ENCODE measurements at places on chromosomes 7 and 10.

GRCh38 chr10:35559416-35559815, 45.7 kb upstream of the GJD4 start:
- no peak for DNase-seq

DNA sequence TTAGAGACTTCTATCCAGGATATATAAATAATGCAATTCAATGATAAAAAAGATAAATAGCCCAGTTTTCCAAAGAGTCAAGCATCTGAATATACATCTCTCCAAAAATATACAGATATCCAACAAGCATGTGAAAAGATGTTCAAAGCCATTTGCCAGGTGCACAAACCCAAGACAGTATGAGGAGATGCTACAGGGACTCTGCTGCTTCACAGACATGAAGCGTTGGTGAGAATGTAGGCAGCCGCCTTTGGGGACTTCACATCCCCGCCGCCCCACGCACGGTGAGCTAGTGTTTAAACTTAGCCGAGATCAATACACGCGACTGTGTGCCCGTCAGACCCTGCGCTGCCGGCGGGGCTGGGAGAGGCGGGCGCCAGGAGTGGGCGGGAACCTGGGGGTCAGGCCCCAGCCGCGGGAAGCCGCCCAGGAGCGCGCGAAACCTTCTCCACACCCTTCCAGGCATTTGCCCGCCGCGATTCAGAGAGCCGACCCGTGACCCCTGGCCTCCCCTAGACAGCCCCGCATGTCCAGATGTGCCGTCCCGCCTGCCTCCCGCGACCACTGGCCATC, 927 bp upstream of the ALOX5 start:
- no peak for DNase-seq

GRCh38 chr7:18708204-18708603, 212.7 kb downstream of the HDAC9 start:
- no peak for DNase-seq

DNA sequence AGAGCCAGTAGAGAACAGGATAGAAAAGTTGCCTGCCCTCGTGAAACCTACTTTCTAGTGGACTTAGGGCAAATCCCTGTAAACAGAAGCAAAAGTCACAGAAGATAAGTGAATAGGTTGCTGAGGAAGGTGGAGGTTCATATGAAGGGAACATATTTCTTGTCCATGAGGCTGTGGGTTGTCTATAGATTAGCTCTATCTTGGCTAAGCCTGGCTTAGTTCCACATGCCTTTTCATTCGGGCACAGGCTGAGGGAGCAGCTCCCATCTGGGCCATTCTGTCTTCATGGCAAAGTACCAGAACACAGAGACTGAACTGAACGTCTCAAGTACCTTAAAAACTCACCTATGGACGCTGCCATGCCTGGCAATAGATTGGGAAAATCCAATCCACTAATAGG, 45.3 kb downstream of the BZW2 start:
- no peak for DNase-seq

DNA sequence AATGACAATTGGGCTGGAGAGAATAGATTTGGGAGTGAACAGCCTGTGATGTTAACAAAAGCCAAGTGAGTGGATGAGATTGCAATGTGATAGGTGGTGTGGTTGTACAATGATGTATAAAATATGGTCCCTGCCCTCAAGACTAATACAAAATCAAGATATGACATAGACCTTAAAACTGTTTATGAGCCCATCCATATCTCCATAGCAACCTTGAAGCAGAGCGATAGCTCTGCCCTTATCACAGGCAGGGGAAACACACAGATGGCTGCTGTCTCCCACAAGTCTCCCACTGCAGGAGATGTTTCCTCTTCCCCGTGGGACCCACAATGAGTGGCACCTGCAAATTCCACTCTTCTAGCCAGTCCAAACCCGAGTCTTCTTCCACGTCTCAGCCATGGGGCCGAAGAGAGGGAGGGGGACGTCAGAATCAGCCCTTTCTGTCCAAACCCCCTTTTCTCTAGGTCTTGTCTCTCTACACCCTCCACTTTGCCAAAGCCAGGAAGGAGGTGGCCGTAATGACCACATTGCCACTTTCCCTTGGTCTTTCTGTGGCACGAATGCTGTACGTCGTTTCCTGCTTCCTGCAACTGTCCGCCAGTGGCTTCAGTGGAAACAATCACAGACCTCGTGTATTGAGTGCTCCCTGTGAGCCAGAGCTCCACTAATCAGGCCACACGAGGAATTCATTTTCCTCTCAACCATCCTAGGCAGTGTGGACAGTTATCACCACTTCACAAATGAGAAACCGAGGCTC, 7.5 kb upstream of the TBXAS1 start:
- no peak for DNase-seq

- peak; percentile 89 for DNase-seq
These were observed 93.9 kb downstream of the ATXN7L1 start for GRCh38 chr7:105782391-105783042.

DNA sequence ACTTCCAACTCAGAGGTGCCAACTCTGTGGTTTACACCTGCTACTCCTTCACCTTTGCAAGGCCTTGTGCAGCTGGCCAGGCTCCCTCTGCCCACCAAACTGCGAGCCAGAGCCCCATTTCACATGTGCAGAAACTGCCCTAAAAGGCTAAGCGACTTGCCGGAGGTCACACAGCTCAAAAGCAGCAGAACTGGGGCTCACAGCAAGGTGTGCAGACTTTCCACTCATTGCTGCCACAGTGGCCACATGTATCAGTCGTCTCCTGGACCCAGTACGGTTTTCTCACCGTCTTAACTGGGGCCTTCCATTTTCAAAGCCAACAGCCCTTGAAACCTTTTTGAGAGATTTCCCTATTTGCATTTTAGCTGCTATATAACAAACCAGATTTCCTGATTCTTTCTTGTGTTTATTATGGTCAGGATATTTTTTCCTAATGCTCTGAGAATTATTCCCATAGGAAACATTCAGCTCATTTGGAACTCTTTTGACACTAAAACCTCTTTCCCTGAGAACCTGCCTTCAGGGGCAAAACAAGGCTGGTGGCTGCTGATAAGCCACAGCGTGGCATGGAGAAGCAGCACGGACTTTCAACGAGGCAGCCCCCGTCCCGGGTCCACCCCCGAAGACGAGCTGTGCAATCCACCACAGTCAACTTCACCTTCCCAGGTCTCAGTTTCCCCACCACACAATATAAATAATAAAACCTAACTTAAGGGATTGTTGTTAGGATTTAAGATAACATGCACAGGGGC, 29.9 kb downstream of the SORBS1 start:
- no peak for DNase-seq

DNA sequence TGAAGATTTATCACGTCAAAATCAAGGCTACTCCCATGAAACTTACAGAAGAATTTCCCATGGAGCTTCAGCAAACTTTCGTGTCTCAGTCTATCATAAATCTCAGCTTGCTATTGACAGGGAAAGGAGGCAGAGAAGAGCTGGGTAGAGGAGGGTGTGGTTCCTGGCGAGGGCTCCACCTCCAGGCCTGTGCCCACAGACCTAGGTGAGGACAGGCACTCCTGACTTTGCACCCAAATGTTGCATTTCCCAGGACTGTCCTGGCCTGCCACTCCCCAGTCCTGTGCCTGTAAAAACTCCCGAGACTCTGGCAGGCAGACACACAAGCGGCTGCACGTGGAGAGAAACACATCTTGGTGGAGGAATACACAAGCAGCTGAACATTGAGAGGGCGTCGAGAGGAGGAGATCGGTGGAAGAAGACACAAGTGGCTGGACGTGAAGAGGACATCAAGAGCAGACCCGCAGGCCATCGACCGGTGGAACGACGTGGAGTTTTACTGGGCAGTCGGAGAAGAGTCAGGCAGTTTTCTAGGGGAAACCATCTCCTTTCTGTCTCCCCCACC, 145.1 kb downstream of the CTNNA3 start:
- DNase-seq: no peak

DNA sequence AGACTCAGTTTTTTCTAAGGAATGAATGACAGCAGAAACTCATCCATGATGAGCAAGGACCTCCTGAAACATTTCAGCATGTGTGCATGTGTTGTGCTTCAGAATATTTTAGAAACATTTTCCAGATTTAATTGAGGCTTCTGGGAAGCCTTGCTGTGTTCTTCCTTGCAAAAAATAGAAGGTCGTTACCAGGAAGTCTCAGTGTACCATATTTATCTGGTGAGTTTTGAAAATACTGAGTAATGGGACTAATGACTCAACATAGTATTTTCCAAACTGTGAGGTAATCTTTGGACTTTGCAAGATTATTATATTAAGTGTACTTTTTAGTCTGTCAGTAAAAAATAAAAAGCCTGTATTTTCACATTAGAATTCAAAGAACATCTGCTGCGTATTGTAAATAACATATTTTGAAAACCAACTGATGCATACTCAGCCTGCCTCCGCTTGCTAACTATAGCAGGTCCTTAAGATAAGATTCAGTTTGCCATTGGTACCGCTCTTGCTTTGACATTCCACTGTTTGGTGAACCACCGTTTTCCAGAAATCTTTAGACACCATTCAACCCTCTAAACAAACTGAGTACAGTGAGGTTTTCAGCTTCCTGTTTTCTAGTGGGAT, 739.6 kb upstream of the GALNT17 start:
- no peak for DNase-seq

GRCh38 chr10:35359056-35359455, 22.7 kb downstream of the CCNY start:
- no peak for DNase-seq

DNA sequence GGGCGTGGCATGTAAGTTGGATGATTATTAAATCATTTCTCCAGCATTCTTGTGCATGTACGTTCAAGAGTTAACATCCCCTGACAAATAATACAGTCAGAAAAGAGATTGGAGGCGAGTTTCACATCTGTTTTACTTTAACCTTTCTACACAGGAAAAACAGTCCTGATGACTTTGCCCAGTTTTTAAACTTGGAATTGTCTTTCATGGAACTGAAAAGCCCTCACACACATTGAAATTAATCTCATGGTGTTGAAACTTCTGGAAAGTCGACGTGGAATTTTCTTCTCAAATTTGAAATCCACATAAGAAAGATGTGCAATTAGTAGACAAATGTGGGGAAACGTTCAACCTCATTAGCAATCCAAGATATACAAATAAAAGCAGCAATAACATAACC, 31.2 kb upstream of the ZNF438 start:
- no peak for DNase-seq

DNA sequence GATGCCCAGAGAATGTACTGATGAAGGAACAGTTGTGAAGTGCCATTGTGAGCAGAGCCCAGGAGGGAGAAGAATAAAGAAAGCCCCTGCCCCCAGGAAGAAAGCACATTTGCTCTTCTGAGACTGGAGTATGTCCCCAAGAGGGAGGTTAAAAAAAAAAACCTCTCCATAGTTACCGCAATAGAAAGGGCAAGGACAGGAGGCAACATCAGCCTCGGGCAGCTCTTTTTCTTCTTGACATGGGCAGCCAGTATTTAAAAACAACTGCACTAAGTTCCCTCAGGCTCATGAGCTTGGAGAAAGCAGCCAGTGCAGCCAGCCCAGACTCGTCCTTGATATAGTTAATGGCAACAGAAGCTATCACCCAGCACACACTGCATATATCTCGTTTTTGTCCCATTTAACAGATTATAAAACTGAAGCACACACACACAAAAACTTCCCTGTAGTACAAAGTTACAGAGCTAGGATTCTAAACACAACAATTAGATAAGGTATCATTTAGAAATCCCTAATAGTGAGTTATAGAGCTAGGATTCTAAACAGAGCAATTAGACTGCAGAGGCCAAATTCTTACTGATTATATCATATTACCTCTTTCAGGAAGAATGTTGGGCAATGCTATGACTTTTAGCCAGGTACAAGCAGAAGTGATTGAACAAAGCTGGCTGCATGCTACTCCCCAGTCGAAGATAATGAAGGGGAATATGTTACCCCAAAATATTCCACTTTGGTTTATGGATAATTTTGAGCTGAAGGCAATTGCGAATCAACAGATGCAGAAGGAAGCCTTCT, 823.5 kb downstream of the GRID1 start:
- no peak for DNase-seq

GRCh38 chr7:149868623-149869290, 5.0 kb upstream of the ATP6V0E2 start:
- DNase-seq: no peak

DNA sequence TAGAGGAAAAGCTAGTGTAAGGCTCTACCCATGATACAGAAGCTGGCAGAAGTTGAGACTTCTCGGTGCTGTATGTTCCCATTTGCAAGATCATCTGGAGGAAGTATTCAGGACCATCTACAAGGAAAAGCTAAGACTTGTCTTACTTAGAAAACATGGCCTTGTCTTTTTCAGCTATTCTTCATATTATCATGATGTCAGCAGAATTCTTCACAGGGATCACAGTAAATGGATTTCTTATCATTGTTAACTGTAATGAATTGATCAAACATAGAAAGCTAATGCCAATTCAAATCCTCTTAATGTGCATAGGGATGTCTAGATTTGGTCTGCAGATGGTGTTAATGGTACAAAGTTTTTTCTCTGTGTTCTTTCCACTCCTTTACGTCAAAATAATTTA, 79.6 kb upstream of the SCIN start:
- no peak for DNase-seq

DNA sequence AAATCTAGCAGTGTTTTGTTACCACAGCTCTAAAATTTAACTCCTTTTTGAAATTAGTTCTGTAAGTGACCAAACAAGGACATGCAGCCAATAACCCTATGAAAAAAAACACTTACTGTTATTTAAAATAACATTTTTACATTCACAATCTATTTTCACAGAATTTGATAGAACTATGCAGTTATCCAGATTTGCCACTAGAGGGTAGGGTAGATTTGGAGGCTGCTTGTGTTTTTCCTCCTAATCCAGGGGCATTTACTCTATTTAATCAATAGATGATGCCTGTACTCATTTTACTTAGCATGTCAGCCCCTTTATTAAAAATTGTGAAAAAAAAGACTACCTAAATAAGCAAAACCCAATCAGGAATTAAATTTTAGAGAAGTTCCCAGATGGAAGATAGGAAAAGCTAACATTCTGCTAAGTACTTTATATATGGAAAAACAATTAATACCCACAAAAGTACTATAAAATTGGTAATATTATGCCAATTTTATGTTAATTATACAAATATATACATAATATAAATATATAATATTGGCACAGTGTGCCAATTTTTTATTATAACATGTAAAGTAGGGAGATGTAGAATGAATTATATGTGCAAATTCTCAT, 18.1 kb upstream of the LIPK start:
- DNase-seq: peak; percentile 34

- DNase-seq: no peak
These were observed 76.6 kb downstream of the TMEM178B start for GRCh38 chr7:141150465-141150864.

DNA sequence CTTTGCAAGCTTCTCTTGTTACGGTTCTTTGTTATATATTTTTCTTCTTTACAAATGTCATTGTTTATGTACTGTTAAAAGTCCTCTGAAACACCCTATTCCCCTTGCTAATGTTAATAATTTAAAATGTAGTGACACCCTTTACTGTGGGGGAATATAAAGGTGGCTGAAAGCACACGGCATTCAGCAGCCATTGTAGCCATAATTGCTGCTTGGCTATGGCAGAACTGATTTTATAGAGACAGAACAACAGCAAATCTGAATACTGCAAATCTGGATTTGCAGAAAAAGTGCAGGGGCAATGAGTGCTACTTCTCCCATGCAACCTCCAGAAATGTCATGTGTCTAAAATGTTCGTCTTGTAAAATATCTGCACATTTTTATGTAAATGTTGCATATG, 3.7 kb upstream of the WASL start:
- DNase-seq: no peak

GRCh38 chr10:75070961-75071428, 40.5 kb upstream of the SAMD8 start:
- DNase-seq: no peak

- DNase-seq: no peak
These were observed 214.0 kb downstream of the MDFIC start for GRCh38 chr7:115135769-115136410.

All from HCEC 1CT (cell line).